ENCODE measurements at places on chromosomes 5 and 9. TPM values are rescaled to one million over a fixed set of nuclear protein-coding genes. Genes with fewer than 3 reads are reported as not detected.
A peak's percentile ranks its signal among the peaks of the same experiment; 100 is the strongest.

GRCh38 chr9:98989036-98990000 lies 45.6 kb downstream of the COL15A1 start:
- peak; percentile 8 for DNase-seq

DNA sequence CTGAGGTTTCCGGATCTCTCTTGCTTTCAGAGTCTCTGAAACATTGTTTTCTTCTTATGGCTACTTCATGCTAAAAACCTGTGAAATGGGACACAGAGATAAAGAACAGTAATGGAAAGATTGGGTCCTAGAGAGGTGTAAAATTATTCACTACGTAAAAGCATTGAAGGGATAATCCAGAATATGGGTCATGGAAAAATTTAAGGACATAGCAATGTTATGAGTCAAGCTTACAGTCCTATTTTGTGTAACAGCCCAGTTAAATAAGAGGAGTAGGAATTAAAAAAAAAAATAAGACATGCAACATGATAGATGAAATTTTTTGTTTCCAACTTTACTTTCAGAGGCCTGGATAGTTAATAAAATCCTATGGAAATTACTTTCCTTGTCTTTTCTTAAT lies 61.9 kb upstream of the ELL2 start:
- DNase-seq = no peak

Gene RASGEF1C
- not detected for total RNA-seq

Gene SLCO4C1
- total RNA-seq = 0.38 TPM

DNA sequence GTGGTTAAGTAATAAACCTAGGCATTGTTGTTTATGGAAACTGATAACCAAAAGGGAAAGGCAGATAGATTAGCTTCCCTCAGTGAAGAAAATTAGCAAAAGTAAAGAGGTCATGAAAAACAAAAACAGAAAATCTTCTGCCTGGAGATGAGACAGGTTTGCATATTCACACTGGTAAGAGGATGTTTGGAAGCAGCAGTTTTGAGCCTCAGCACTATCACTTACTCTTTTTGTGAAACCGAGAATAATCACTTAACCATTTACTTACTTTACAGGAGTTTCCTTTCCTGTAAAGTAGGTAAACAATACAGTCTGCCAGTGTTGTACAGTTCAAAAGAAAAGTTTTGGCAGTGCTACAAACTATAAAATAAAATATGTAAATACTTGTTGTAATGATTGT lies 35.5 kb upstream of the EMB start:
- no peak for DNase-seq

Gene SLC24A2
- not detected for total RNA-seq

GRCh38 chr9:127931092-127931881 lies 710 bp upstream of the PIP5KL1 start:
- DNase-seq = peak; percentile 50

DNA sequence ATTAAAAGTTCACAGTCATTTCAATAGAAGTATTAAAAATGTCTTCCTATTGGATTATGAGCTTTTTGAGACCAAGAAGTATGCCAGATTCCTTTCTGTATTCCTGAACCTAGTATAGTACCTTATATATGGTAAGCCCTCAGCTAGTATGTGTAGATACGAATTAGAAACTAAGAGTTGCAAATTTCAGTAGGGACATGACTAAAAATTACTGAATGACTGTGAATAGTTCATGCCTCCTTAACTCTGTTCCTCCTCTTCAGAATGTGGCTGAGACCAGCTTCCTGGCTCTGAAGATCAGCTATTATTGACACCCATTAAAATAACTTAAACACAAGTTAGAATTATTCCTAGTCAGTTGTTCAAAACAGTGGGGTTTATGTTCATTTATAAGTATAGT lies 19.7 kb downstream of the KDM3B start:
- no peak for DNase-seq

- no peak for DNase-seq
Measured at GRCh38 chr5:144297081-144297480, 126.4 kb downstream of the KCTD16 start.

DNA sequence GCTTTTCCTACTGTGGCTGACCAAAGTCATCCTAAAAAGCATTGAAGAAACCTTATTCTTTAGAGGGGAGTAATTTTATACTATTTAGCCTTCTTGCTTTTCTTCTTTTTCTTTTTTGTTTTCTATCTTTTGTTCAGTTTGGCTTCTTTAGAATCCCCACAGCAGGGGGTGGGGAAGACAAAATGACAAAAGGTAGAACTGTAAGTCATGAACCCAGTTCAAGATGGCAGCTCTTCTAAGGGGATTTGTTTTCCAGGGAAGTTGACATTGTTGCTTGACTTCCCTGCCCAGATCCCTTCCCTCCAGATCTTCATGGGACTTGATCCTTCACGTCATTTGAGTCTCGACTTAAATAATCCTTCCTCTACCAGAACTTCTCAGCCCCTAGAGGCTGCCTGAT lies 692.4 kb upstream of the DMAC1 start:
- DNase-seq = no peak

DNA sequence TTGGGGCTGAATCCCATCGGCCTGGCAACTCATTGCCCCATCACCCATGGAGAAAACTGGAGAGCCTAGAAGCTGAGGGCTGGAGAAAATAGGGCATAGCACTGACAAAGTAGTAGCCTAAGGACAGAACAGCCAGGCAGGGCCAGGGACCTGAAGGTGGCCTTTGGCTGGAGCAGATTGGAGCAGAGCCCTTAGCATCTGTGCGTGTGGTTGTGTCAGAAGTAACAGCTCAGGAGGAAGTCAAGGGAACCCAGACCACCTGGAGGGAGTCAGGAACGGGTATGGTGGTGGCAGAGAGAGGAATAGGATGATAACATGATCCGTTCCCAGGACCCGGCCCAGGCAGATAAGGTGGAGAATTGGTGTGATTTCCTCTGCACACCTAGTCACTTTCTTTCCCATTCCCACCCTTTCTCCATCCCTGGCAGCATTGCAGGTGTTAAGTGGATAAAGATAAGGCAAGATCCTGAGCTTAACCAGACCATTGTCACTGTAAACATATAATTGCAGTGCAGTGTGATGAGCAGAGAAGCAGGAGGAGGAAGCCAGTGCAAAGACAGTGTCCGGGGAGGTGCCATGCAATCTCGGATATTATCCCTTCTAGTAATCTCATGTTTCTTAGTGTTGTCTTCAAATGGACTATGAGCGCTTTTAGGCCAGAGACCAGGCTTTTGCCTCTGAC lies 67.0 kb downstream of the NDFIP1 start:
- DNase-seq = no peak
